ENCODE measurements at places on chromosomes 13 and 19.
A peak's percentile ranks its signal among the peaks of the same experiment; 100 is the strongest.

- no peak for DNase-seq
Measured at GRCh38 chr19:58330458-58330857, 3.7 kb downstream of the ZSCAN22 start.

DNA sequence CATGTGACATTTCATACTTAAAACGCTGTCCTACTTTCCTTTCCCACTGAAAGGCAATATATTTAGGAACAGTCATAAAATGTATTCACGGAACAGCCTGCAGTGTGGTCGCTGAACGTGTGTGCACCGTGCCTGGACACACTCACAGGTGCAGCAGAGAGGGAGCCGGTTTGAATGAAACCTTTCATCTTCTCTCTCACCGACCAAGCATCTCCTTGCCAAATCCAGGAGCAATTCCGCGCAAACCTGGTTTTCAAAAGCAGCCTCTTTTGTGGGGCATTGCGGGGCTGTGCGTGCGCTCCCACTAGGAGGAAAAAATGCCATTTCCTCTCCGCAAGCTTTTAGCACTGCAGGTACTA, 1.0 kb downstream of the DCLK1 start:
- no peak for DNase-seq

- DNase-seq, result no peak
Measured at GRCh38 chr19:1699998-1700732, 47.8 kb upstream of the TCF3 start.

DNA sequence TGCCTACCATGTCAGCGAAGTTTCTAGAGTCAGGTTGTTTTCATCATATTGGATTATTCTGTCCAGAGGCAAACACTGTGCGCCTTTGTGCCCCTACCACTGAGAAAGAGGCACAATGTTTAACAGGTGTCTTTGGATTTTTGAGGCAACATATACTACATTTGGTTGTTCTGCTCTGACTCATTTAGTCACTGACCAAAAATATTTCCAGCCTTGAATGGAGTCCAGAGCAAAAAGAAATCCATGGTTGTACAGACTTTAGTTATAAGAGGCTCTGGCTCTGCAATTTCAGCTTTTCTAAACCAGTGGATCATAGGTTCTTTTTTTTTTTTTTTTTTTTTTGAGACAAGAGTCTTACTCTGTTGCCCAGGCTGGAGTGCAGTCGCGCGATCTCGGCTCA, 35.7 kb downstream of the LACC1 start:
- no peak for DNase-seq

GRCh38 chr19:15636026-15636425, 4.7 kb upstream of the CYP4F3 start:
- no peak for DNase-seq

DNA sequence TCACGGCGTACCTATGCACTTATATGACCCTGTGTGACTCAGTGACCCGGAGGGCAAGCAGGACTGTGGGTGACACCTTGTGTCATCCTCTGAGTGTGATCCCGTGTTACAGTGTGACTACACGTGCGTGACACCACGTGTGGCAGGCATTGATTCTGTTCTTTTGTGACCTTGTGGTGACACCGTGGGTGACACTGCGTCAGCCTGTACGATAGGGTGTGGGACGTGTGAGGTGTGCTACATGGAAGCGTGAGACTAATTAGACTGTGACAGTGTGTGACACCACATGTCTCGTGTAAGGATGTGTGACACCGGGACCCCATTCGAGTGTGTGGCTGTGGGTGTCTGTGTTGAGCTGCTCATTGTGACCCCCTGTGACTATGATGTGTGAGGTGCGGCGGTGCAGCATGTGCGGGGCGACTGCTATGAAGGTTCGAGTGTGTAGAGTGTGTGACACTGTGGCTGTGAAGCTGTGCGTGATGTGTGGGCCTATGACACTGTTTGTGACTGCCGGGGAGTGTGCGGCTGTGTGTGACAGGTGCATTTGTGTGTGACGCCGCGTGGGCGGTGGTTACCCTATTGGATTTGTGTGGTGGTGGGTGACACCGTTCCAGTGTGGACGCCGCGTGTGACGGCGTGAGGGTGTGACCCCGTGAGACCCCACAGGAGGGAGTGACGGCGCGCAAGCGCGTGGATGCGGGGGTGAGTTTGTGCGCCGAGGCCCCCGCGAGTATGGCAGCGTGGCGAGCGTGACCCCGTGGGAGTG, 399 bp upstream of the SPTBN4 start:
- DNase-seq, result peak; percentile 62

DNA sequence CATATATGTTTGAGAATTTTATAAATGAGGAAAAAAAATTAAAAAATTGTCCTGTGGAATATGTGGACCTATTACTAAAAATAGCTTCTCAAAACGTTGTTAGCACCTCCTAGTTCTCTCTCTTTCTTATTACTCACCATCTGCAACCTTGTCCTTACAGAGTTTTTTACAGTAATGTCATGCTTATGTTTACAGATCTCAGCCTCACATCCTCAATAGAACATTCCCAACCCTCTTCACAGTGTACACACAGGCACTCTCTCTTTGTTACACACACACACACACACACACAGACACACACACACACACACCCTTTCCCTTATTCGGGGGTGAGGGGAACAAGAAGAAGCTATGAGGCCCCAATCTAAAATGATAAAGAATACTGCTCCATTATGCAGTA, 197.7 kb downstream of the SLITRK6 start:
- DNase-seq, result no peak

DNA sequence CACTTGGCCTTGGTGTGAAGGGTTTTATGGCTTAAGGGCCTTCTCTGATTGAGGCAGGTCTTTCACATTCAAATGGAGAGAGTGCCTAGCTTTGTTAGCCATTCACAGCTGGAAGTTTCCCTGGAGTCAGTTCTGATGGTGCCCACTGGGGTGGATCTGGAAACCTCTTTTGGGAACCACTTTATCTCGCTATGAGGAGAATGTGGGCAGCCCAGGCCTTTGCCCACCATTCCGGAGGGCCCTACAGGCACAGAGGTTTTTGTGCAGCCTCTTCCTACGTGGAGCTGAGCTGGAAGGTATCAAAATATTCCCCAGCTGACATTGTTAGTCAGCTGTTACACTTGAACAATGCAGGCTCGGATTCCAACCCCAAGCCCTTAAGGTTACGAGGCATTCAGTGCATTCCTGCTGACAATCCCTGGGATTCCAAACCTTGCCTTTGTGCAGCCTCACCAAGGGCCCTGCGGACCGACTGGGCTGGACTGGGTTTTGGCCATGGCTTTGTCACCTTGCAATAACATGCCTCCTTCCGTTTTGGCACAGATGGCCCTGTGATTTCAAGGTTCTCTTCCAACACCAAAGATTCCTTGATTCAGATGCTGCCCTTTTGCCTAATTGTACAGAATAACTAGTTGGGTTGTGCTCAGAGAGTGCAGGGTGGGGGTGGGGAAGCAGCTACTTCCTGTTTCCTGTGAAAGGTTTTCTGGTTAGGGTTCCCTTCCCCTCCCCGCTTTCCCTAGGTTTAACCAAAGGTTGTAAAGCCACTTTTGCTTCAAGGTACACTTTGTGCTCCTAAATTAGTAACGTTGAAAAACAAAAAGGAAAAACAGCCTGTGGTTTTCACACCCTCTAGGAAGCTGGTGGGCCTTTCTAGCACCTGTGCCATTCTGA, 27.0 kb downstream of the SAE1 start:
- DNase-seq, result no peak

DNA sequence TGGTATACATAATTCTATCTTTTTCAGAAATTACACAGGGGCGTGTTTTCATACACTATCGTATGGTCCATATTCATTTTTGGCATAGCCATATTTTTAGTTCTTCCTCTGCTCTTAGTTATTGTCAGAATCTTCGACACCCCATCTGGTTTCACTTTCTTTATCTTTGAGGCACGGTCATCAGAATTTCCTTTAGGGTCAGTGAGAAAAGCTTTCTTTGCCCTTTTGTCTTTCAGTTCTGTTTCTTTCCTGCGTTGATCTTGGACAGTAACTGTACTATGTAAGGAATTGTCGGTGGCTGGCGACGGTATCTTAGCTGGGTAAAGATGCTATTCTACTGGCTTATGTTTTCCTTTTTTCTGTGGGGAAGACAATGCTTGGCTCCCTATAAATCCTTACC, 10.6 kb upstream of the KIR2DL4 start:
- DNase-seq, result no peak

DNA sequence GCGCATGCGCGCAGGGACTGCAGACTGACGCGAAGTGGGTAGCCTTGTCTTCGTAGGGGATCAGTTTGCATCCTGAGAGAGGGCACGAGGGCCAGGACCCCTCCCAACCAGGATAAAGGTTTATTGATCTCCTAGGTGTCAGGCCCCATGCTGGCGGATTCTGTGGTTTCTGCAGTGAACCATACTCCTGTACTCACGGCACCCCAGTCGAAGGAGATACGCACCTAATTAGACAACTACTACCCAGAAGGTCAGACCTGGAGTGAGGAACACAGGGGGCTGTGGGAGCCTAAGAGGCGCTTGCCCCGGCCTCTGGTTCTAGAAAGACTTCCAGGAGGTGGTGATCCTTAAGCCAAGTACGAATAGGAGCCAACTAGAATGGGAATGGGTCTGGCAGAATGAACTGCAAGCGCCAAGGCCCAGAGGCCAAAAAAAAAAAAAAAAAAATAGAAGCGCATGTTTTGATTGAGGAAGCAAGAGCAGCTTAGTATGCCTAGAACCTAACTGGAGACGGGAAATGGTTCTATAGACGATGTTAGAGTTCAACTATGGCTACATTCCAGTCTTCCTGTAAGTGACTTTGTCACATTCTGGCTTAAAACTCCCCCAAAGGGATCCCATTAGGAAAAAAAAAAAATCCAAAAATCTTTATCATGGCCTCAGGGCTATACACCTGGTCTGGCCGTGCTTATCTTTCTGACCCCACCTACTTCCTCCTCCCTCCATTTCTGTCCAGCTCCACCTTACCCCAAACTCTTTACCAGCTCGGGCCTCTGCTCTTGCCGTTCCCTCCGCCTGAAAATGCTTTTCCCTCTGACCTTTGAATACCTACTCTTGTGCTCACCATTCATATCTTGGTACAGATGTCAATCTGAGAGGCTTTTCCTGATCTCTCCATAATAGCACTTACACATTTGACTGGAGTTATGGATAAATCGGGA, 902 bp upstream of the ZNF428 start:
- peak; percentile 87 for DNase-seq

- DNase-seq, result no peak
Measured at GRCh38 chr13:74487091-74487722, 353.0 kb upstream of the KLF12 start.

DNA sequence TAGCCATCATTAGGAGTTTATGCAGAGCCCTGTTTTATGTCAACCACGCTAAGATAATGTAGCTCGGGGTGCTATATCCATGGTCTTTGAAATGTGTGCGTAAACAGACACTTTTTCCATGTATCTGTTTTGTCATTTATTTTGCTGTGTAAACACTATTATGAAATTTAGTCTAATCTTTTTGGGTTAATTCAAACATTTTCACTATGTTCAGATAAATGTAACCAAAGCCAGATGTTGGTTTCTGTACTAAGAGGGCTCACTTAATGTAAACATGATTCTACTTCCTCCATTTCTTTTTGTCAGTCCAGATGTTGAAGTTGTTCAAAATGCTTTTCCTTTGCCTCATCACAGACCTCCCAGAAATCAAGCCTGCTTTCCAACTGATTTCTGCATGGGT, 499.5 kb upstream of the GPC6 start:
- no peak for DNase-seq

DNA sequence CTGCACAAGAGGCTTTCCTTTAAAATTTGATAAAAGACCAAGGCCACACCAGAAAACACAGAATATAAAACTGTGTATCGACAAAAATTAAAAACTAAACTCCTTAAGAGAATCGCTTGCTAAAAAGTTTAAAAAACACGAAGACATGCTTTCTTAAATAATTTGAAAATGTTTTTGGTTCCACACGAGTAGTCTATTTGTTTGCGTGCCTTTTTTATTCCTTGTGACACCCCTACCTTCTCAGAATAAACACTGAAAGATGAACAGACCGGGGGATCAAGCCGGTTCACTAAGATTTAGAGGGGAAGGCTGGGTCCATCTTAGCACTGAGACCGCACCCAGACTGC, 256.4 kb upstream of the STARD13 start:
- DNase-seq, result no peak

GRCh38 chr19:33343859-33344572, 29.5 kb upstream of the CEBPG start:
- no peak for DNase-seq

DNA sequence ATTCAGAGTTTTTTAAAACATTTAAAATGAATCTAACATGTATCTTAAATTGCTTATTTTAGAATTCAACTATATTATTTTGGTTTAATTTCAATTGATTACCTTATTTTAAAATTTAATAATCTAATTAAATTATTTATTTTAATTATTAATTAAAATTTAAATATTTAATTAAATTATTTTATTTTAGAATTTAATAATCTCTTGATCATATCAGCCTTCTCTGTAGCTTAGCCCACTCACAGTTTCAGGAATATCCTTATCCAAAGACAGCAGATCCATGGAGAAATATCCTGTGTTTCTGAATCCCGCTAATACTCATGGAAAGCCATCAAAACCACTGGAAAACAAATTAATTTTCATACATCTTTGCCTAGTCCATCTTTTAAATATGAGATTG, 1669.2 kb downstream of the PCDH9 start:
- DNase-seq, result no peak

DNA sequence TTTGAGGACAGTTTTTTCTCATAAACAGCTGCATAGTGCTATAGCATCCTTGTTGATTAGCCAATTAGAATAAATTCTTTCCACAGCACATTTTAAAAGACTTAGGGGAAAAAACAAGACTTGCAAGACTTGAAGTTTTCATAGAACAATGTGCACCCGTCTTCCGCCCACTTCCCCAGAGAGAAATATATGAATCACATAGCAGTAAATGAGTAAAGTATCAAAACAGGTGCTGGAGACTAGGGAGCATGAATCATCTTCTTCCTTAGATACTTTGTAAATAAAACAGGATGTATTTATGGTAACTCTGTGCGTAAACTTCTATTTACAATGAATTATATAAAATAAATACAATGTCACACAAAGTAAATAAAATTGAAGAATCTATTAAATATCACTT, 75.1 kb downstream of the COL4A2 start:
- DNase-seq, result no peak

GRCh38 chr19:6580313-6580712, 10.6 kb downstream of the CD70 start:
- DNase-seq, result no peak

DNA sequence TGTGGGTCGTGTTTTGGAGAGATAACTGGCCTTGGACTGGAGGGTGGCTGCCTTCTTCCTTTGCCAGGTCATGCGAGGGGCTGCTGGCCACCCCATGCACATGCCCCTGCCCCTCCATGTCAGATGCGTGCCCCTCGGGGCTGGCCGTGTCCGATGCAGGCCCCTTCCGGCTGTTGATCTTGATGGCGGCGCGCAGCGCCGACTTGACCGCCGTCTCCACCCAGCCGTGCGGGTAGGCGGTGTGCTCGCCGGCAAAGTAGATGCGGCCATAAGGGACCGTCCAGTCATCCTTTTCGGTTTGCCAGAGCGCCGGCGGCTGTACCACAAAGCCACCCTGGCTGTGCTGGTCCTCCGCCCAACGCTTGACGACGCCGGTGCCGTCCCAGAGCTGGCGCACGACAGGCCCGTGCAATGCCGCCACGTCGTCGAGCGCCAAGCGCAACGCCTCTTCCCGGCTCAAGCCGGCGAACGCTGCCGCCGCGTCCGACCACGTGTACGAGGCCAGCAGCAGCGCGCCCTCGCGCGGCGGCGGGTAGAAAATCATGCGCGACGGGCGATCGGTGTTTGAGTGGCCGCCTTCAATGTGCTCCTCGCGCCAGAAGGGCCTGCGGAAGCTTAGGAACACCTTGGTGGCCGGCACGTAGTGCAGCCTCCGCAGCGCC, 6.9 kb downstream of the IL4I1 start:
- peak; percentile 74 for DNase-seq

- DNase-seq, result no peak
Measured at GRCh38 chr19:56110515-56111448, 10.3 kb downstream of the ZNF787 start.
